Stimulated activated CD4-positive, alpha-beta T cell treated with anti-CD3 and anti-CD28 coated beads, TNF-alpha, amount 100 ng/mL, for 4 hours (primary cell): ENCODE measurements at places on chromosomes 12 and 14.

GRCh38 chr14:37545174-37545573 lies 49.9 kb downstream of the FOXA1 start:
- no peak for DNase-seq

DNA sequence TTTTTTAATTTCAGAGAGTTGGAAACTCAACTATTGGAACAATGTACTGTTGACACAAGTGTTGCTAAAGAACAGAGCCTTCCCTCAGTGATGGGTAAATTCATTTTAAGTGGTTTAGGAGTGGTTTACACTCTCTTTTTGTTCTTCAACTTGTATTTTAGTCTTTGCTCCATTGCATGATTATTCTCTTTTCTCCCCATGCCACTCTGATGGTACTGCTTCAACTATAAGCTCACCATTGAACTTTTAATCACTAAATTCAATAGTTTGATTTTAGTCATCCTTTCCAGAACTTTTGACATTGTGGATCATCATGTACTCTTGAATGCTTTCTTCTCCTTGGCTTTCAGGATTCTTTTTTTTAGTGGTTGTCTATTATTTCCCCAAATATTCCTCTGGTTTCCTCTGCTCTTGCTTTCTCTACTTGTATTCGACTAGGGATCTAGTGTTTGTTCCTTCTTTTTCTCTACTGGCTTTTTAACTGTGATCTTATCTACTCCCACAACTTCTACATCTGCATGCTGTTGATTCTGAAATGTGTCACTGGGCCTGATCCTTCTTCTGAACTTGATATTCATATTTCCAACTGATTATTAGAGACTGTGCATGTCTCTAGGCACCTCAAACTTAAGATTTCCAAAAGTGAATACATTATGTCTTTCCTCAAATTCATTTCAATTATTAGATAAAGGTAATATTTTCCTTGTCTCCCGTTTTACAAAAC lies 15.4 kb downstream of the ACTR10 start:
- DNase-seq, result no peak

DNA sequence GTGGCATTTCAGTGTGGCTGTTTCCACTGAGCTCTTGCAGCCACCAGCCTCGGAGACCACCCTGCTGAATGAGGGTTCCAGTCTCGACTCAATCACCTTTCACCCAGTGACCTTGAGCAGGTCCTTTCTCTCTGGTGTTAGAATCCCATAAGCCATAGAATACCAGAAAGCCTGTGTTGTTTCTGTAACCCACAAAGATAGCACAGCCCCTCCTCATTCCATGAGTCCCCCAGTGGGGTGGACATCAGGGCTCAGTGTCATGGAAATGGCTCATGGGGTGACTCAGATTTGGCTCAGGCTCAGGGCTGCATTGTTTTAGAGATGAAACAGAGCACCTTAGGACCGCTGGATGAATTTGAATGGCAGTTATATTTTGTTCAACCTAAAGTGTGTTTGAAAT lies 171.5 kb downstream of the PTPN11 start:
- DNase-seq, result no peak

DNA sequence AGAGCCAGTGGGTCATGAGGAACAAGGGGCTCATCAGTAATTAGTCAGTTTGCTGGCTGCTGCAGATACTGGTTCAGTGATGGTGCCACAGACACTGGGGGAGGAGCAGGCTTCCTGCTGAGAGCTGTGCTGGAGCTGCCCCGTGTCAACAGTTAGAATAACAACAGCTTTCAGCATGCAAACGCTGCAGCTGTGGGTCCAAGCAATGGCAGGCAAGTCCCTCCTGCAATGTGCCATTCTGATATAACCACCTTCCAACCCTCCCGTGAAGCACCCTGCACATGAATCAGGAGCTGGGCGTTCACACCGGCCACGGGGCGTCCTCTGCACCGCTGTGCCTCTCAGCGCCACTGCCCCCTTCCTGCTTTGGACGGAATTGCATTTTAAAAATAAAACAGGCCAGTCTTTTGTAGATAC lies 258.4 kb upstream of the SFSWAP start:
- DNase-seq, result no peak

DNA sequence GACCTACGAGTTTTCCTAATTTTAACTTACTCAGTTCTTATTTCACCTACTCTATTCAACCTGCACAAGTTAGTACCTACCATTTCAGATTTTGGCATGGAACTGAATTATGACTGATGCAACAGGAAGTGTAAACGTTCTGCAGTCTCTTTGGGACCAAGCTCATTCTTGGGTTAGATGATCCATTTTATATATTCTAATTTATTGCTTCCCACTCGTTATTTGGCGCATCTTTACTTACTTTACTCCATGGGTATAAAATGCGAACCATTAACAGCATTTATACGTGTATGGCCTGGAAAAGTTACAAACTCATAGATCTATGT lies 1.0 kb upstream of the EML1 start:
- DNase-seq, result no peak

DNA sequence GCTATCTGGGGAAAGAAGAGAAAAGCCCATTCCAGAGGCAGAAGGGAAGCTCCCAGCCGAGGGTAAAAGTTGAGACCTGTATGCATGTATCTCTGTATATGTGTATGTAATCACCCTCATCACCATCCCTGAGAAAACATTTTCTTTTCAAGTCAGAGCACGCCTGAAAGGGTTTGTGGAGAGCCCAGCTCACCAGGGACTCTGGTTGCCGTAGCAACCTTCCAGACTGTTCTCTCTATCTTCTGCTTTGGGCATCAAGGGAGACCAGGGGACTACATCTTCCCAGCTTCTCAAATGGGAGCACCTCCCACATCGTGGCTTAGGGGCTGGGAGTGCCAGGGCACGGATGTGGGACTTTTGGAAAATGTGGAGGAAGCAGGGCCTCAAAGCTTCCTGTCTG lies 93.5 kb downstream of the GALNT8 start:
- no peak for DNase-seq

DNA sequence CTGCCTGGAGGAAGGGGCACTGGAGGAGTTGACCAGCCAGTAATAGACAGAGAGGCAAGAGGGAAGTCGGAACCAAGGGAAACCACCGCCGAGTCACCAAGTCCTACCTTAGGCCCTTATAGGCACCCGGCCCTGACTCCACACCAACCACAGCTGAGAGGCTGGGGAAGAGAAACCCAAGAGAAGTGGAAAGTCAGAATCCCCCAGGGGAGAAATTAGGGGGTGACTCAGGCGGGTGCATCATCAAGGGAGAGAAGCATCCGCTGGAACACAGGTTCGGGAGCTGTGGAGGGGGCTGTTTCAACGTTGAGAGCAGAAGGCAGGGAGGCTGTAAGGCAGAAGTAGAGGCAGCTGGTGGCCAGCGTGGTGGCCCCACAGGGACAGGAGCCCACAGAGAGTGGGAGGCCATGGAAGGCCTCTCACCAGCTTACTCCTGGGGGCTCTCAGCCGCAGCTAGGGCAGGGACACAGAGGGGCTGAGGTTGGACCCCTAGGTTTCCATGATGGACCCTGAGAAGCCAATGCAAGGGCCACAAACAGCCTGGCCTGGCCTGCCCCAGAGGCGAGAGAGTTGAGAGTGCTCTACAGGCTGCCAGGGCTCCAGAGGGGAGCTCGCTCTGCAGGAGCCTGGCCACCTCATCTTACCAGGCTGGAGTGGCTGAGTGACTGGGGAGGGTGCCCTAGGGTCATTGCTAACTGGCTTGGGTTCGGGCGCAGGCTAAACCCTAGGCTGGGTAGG lies 1.4 kb upstream of the TRMT61A start:
- DNase-seq, result no peak

- DNase-seq, result no peak
These were observed 42.5 kb upstream of the MYBPC1 start for GRCh38 chr12:101552277-101552676.

DNA sequence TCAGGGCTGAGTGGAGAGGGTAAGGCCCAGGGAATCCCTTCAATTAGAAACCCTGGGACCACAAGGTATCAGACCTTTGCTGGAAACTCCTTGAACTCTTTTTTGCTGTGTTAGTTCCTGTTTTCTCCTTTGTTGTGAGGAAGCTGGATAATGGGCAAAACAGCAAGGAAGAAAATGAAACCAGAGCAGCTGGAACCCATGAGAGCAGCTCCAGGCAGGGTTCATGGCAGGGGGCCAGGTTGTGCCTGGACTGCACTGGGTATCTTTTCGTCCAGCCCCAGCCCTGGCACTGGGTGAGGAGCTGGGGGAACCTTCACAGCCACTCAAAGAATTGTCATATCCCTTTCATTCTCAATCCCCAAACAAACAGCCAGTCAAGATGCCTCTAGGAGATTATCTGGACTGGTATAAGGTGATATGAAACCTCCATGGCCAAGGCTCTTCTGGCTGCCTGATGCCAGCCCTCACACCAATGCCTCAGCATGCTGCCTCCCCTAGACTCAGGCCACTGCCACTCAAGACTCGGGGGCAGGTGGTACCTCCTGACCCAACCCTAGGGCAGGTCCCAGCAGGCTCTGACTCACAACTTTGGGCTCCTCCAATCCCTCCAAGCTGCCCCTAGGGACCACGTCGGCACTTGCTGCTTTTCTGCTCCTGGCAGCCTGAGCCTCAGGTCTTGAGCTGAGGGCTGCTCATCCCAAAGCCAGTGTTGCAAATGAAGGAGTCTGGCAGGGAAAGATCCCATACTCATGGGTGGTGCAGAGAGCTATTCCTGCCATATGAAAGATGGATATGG lies 16.5 kb downstream of the FAM186B start:
- DNase-seq, result no peak

DNA sequence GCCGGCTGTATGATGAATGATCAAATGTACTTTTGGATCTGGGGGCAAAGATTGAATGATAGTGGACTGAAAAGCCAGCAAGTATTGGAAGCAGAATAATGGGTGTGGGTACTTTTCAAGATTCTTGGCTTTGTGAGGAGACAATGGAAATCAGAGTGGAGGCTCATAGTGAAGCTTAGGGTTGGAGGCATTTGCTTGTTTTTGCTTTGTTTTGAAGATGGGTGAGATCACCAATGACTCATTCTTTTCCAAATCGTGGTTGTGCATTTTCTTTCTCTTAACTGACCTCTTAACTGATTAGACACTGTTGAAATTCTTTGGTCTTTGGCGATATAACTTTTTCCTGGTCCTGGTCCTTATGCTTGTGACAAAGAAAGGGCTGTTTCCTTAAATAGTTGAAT lies 54.4 kb downstream of the PELI2 start:
- no peak for DNase-seq
